ENCODE measurements at places on chromosomes 2 and 18.

GRCh38 chr2:112625474-112626114 is 20.1 kb upstream of the SLC20A1 start:
- DNase-seq: no peak

DNA sequence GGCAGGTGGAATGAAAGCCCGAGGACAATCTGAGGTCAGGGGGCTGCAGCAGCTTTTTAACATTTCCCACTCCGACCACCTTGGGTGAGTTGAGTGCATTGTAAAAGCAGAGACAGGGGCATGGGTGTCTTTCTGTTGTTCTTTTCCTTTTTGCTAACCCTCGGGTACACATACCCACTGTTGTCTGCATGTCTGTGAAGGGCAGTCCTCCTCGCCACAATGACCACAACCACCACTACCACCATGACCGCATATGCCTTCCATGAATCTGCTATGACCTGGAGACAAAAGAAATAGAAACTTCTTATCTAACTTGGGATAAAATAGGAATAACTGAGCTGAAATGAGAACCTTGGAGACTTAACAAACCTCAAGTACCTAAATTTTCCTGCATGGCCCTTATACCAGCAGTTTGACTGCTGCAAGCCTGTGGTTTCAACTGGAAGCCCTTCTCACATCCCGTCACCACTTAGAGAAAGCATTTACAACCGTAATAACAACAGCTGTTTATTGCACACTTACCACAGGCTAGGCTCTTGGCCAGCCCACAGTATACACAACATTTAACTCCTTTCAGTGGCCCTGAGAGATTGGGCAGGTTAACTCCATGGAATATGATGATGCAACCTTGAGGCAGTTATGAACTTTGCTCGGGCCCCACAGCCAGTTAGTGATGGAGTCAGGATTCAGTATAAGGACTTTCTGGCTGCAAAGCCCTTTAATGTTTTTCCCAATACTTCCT is 80.3 kb downstream of the GYPC start:
- DNase-seq: no peak

DNA sequence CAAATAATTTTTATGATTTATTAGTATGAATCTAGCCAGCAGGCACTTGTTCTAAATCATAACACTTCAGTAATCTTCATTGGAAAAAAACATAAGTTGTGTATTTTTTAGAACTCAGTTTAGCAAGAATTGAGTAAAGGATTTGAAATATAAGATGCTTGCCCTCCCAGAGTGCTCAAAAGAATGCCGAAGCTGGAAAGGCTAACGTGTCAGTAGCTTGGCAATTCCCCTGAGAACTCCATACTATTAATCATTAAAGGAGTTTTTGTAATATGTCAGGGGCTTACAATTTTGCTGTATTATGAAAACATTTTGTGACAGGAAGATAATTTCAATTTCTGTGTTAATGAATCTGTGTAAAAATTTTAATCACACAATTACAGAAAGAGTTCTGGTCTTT is 122.7 kb downstream of the GULP1 start:
- DNase-seq: no peak

GRCh38 chr2:43082111-43082894 is 144.1 kb downstream of the ZFP36L2 start:
- DNase-seq: peak; percentile 57

GRCh38 chr2:146869328-146869727 is 975.5 kb upstream of the ACVR2A start:
- no peak for DNase-seq

GRCh38 chr2:224925810-224926100 is 116.5 kb downstream of the DOCK10 start:
- DNase-seq: no peak

- DNase-seq: no peak
Observed at GRCh38 chr18:34649080-34649479, 61.0 kb upstream of the DTNA start.

DNA sequence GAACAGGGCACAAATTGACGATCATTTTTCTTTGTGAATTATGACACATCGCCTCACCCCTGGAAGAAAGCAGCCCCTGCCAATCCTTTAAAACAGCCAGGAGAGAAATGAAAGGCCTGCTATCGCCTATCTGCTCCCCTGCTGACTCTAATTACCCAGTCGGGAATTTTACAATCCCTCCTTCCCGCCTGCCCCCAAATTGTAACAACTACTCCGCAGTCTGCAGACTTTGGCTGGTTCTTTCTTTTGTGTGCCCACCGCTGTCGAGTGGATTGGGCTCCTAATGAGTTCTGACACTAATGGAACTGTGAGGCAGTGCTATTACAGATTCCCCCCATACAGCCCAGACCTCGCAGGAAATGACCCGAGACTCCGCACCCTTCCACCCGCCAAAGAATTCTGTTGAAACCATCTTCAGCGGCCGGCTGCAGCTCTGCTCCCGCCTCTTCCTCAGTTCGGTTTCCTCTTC is 281.2 kb upstream of the PARD3B start:
- no peak for DNase-seq

DNA sequence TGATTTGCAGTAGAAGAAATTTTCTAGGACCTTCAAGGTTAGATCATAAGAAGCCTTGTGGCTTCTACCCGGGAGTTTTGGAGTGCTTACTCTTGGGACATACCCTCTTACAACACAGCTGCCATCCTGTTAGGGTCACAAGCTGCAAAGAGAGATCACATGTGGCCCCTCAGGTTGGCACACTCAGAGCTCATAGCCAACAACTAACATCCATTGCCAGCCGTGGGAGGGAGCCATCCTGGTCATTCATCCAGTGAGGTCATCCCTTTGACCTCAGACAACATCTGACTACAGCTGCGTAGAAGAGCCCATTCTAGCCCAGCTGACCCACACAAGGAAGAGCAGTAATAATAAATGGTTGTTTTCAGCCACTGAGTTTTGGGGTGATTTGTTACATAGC is 76.9 kb upstream of the NABP1 start:
- DNase-seq: no peak

- no peak for DNase-seq
Observed at GRCh38 chr2:231926761-231927565, 767 bp upstream of the NPPC start.

DNA sequence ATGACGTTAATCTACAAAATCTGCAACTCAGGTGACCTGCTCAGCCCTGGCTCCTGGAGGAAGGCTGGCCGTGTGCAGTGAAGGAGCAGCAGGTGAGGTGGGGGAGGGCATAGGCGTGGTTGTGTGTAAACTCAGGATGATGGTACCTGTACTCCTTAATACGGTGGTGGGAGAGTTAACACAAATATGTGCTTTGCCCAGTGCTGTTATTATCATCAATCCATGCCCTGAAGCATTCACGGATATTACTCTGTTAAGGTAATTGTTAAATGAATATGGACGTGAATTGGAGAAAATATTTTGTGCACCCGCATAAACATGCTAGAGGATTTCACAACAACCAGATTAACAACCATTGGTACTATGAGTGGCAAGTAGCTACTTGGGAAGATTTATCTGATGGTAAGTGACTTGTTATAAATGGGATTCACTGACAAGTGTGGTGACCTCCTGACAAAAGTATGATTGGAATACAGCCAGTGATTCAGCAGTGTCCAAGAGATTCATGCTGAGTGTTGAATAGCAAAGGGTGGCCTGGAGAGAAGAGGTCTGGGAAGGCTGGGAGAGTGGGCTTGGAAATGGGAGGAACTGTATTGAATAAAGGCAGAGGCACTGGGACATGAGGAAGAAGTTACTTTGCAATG is 194.1 kb downstream of the TPGS2 start:
- no peak for DNase-seq

- peak; percentile 20 for DNase-seq
Observed at GRCh38 chr18:59631583-59632181, 65.5 kb downstream of the CCBE1 start.

DNA sequence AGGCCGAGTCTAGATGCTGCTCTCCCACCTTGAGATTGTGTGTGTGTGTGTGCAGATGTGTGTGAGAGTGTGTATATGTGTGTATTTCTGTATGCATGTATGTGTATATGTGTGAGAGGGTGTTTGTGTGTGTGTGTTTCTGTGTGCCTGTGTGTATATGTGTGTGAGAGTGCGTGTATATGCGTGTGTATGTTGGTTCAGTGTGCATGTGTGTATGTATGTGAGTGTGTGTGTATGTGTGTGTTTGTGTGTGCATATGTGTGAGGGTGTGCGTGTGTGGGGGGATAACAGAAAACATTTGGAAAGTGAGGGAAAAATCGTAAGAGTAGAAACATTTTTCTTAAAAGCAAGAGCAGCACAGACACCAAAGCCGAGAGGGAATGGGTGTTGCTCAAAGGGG is 309.1 kb downstream of the NDUFA10 start:
- DNase-seq: no peak

DNA sequence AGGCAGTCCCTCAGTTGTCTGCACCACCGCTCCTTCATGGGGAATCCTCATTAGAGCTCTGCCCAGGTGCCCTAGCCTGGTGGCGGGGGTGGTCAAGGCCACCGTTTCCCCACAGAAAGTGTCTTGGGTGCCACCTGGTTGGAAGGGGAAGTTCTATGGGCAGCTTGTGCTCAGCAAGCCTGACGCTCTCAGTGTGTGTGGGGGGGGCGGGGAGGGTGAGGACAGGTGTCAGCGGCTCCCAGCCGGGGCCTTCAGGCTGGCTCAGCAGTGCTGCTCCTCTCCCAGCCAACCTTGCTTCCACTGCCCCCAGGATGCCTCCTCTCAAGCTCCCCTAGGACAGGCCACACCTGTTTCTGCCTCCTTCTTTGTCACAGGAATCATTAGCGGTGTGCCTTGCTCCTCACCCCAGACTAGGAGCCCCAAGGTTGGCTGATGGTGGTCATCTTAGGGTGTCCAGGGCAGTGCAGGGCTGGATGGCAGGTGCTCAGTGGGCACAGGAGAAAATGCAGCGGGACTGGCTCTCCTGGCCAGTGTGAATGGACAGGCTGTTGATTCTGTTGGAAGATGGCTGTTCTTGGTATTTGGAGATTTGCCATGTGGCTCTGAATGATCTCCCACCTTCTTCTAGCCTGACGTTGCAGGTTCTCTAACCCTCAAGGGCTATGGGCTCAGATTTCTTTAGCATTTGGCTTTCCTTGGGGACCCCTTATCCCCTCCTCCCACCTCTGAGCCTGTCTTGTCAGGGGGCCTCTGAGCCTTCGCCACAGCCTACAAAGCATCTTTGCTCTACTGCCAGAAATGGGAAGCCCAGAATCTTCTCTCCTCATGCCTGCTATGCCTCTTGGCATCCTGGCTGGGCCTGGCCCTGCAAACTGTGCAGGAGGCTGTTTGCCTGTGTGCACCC is 185.8 kb upstream of the HS6ST1 start:
- DNase-seq: no peak

- no peak for DNase-seq
Observed at GRCh38 chr2:191625446-191625845, 52.5 kb upstream of the NABP1 start.

DNA sequence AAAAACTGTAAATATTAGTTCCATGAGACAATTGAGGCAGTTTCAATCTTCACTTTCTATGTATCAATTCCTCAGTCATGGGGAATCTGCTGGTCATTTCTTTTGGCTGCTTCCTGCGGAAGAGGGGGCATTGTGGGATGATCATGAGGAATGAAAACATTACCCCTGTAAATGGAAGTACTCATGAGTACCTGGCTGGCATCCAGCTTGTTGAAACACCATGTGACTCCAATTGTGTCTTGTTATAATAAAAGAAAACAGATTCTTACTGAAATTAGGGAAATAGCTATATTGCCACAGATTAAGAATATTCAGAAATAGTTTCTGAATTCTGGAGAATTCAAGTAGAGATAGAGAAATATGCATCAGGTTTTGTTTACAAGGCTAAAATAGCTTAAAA is 41.6 kb upstream of the GPR39 start:
- no peak for DNase-seq

DNA sequence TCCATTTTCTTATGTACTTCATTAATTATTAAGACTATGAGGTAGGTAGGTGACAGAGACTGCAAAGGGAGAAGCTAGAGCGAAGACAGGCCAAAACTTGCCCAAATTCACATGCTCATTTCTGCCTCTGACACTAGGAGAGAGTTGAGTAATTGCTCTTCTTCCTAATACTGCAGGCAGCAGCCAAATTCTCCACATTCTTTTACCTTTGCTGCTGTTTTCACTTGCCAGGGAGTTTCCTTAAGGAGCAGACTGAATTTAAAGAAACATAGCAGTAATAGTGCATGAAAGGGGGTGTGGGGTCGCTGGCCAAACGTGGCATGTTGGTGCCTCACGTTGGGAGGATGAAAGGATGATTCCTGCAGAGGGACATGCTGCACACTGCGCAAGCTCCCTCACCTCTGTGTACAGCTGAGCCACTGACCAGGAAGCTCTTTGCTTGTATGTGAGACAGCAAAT is 12.3 kb downstream of the CRIM1 start:
- no peak for DNase-seq

- no peak for DNase-seq
Observed at GRCh38 chr2:227908266-227909054, 37.0 kb downstream of the DAW1 start.

GRCh38 chr18:74436158-74436769 is 20.8 kb downstream of the DIPK1C start:
- no peak for DNase-seq

GRCh38 chr18:33729556-33729955 is 151.5 kb downstream of the ASXL3 start:
- DNase-seq: no peak

DNA sequence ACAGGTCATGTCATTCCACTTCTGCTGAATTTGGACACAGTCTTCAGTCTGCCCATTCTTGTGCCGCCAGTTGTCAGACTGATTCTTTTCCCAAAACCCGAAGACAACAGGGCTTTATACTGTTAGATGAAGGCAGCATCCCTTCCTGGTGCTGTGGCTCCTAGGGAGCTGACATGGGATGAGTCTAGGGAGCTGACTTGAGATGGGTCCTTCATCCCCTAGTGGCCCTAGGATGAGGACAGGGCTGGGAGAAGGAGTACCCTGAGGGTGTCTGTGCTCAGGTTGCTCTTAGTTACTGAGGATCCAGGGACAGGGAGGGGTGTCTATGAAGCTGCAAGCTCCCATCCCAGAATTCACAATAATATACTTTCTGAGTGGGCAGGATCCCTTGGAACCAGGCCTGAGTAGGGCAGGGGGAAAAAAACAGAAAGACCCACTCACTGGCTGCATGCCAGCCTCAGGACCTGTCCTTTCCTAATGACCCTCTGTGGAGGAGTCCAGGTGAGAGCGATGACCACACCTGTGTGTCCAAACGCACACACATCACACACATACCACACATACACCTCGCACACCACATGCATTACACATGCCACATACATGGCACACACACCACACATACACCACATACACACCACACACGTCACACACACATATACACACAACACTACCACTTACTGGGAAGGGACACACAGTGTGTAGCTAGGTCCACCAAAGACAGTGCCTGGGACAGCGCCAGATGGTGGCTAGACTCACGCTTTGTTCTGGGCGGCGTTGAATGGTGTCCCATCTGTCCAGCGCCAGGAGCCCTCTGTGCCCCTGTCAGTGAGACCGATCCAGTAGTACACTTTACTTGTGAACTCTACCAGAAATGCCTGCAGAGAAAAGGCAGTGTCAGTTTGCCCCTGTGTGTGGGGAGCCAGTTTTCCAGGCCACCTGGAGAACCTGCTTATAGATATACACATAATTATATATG is 11.1 kb downstream of the CLEC4F start:
- DNase-seq: no peak

GRCh38 chr2:222982909-222983265 is 69.1 kb upstream of the KCNE4 start:
- no peak for DNase-seq
